ENCODE measurements at places on chromosomes 6 and 20. TPM values are rescaled to one million over a fixed set of nuclear protein-coding genes. Genes with fewer than 3 reads are reported as not detected.

Gene ZKSCAN3
- 9.2 TPM for total RNA-seq

Gene NR2E1
- not detected for total RNA-seq

Gene LTB
- 0.43 TPM for total RNA-seq

DNA sequence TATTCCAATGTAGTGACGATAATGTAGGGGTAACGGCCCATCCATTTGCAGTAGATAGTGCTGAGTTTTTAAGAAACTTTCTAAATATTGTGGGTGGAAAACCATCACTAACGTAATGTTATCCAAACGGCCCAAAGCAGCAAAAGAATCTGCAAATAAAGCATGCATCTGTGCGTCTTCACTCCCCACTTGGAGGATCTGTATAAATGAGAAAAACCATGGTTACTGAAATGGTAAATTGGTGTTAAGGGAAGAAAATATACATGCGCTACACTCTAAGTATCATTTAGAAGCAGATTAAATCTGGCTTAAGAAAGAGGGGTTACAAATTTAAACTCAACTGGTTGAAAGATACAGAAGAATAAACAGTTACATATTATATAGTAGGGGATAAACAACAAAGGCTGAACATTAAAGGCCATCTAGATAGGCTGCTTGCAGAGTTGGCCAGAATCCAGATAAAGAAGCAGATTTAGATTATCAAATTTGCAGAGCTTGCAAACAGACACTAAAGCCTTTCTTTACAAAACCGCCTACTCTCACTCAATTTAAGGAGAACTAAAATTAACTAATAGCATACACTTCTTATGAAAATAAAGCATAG lies 93.3 kb downstream of the SESN1 start:
- H3K4me3 ChIP-seq: no peak overlapping the region
- peaks cover 1% of the 10 kb centered on the region for H3K27me3 ChIP-seq
- no peak for DNase-seq
- peaks cover 5% of the 10 kb centered on the region for H3K36me3 ChIP-seq
- no peak overlapping the region for H3K27ac ChIP-seq

DNA sequence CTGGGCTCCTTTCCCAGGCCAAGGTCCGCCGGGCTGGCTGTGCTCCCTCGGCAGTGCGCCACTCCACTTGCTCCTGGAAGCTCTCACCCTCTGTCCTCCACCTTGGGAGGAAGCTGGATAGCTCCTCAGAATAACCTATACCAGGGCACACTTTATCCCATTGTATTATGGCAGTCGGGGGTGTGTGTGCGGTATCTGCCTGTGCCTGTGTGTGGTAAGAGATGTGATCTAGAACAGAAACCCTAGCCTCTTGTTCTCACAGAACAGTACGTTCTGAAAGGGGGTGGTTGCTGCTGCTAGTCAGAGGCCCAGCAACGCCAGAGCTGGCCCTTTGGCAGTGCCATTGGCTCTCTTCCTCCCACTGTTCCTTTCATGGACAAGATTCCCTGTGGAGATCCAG lies 168.4 kb downstream of the TBXT start:
- no peaks in the 10 kb centered on the region for H3K27me3 ChIP-seq
- no peak for DNase-seq
- H3K4me3 ChIP-seq: no peak overlapping the region
- H3K27ac ChIP-seq: no peak overlapping the region
- no peaks in the 10 kb centered on the region for H3K4me1 ChIP-seq

- no peaks in the 10 kb centered on the region for H3K36me3 ChIP-seq
- no peak overlapping the region for H3K27ac ChIP-seq
- no peak overlapping the region for H3K4me3 ChIP-seq
- no peaks in the 10 kb centered on the region for H3K27me3 ChIP-seq
- no peaks in the 10 kb centered on the region for H3K4me1 ChIP-seq
These were observed 391 bp downstream of the ADGRF1 start for GRCh38 chr6:47041741-47042140.

GRCh38 chr20:56706867-56707360 lies 77.8 kb downstream of the TFAP2C start:
- no peaks in the 10 kb centered on the region for H3K27me3 ChIP-seq
- no peak overlapping the region for H3K4me3 ChIP-seq
- no peaks in the 10 kb centered on the region for H3K36me3 ChIP-seq
- no peak overlapping the region for H3K27ac ChIP-seq
- H3K4me1 ChIP-seq: no peaks in the 10 kb centered on the region

DNA sequence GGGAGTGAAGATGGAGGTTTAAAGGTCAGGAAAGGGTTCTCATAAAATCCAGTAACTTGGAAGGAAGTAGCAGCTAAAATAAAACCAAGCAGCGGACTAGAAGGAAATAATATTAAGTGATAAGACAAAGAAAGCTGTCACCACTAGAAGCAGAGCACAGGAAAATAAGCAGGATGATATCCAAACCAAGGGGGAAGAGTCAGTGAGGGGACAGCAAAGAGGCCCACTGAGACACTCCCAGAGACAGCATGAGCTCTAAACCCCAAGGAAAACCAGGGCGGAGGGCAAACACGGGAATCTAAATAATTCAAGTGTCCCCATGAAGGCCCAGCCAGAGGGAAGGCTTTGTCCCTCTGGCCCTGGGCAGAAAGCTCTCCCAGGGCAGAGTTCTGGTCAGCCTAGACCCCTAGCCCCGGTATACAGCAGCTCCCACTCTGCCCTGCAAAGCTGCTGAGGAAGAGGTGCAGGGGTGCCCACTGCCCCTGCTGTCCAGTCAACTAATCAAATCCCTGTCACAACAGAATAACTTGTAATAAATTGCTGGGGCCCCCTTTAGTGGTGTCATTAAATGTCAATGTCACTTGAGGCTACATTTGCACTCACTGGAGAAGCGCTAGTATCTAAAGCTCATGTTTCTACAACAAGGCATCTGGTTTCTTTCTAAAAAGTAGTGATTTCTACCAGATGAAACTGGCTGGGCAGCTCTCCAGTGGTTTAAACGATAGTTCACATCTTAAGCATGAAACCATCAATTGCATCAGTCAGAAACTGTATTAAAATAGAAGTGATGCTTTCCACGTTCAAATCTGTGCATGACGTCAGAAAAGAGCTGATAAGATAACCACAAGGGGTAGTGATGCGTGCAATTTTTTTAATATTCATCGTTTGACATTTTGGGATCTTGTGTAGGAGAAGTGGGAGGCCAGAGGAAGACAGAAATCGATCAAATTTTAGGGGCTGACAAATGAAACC lies 13.6 kb downstream of the PDE10A start:
- no peaks in the 10 kb centered on the region for H3K27me3 ChIP-seq
- no peaks in the 10 kb centered on the region for H3K4me1 ChIP-seq
- H3K27ac ChIP-seq: no peak overlapping the region
- no peak overlapping the region for H3K4me3 ChIP-seq

GRCh38 chr6:169240591-169241390 lies 12.9 kb downstream of the THBS2 start:
- DNase-seq: no peak
- no peaks in the 10 kb centered on the region for H3K36me3 ChIP-seq
- H3K4me3 ChIP-seq: no peak overlapping the region
